Thoracic aorta (tissue), 2 donors: ENCODE measurements at places on chromosomes 6 and 20.

DNA sequence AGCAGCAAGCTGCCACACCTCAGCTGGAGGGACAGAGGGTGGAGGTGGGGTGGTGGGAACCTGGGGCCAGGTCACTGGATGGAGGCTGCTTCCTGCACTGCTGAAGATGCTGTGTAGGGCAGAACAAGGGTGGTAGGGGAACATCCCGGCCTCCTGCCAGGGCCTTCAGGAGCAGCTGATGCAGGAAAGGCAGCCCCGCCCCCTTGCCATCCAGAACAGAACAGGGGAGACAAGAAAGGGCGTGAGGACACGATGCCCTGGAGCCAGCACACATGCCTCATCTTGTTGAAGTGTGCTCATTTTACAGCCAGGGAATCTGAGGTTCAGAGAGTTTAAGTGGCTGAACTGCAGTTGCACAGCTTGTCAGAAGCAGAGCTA lies 43.1 kb upstream of the PHACTR3 start:
- no peak for DNase-seq

DNA sequence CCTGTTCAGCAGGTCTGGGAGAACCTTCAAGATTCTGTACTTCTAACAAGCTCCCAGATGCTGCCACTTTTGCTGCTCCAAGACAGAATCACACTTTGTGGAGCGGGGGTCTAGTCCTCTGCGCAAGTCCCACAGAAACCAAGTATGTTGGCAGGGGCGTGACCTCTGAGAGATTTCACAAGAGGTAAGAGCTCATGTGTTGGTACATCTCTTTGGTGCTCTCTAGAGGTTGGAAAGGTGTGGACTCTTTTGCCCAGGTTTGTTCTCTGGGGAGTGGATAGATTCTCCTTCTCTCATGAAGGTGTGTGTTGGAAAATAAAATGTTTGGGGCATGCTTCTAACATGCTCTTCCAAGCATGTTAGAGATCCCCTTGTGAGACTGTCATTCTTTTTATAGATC lies 340.9 kb upstream of the IRAK1BP1 start:
- DNase-seq: no peak

- no peak for DNase-seq
Observed at GRCh38 chr6:108159981-108160380, 5.8 kb upstream of the NR2E1 start.

GRCh38 chr6:128412680-128413079 lies 107.7 kb downstream of the PTPRK start:
- no peak for DNase-seq

GRCh38 chr6:105191351-105191750 lies 11.5 kb upstream of the POPDC3 start:
- DNase-seq: no peak

GRCh38 chr6:33622456-33623431 lies 1.6 kb downstream of the ITPR3 start:
- DNase-seq: no peak

- no peak for DNase-seq
Observed at GRCh38 chr6:155221086-155221485, 42.7 kb upstream of the CLDN20 start.

DNA sequence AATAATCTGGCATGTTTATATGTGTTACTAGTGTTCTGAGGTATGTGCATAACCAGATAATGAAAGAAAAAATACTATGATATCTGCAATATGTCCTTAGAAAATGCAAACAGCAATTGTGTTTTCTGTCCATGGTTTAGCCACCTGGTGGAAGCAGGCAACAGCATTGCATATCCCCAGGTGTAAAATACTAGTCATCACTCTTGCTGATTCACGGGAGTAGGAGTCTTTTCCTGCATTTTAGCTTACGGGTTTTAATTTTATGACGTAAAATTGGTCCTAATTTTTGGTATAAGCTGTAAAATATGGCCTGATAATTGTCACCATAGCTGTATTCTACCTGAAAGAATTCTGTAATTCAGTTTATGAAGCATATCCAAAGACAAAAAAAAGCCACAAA lies 2.5 kb downstream of the RNF182 start:
- no peak for DNase-seq

DNA sequence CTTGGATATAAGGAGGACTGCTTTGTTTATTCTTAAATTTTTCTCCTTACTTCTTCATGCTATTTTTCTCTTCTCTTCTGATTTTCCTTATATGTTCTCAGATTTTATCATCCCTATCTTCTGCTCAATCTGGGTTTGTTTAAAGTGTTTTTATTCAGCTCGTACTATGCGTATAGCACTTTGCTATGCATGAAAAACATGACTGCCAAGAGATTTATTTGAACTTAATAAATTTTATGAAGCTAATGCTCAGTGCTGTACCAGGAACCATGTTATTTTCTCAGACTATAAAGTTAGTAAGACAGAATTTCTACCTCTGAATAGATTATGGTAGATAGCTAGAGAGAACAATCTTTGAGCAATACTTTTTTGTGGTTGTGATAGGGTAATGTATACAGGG lies 305.9 kb downstream of the LAMA2 start:
- DNase-seq: no peak

DNA sequence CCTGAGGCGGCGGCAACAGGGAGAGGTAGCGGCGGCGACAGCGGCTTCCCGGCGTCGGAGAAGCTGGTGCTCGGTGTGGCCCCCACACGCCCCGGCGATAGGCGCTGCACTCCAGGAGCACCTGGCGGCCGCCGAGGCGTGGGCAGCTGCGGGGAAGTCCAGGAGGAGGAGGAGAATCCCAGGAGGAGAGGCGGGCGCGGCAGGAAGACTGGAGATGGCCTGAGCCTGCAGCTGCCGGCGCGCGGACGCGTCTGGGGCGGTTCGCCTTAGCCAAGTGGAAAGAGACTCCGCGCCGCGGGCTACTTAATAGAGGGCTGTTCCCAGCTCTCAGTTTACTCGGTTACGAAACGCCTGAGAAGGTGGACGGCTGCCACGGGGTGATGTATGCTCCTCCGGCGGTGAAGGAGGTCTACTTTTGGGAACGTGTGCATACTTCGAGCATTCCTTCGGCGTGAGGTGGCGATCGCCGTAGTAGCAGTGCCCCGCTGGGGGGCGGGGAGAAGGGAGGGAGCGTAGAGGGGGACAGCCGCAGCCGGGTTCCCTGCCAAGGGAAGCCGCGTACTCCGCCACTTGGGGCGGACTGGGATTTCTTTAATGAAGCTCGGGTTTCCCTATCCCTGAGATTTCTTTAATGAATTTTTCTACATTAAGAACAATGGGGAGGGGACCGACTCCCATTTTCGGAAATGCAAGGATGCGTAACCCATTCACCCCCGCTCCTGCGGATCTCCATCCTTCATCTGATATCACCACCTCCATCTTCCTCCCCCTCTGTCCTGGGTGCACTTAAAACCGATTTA lies at the start of gene COL12A1:
Gene COL12A1, minus strand, starts transcription at position 278 of the 800 bp plus-strand sequence. CDS start 3,261 bp downstream, outside the sequence.
- DNase-seq: peak; percentile 75

GRCh38 chr20:37274851-37275524 lies 13.4 kb upstream of the GHRH start:
- no peak for DNase-seq

DNA sequence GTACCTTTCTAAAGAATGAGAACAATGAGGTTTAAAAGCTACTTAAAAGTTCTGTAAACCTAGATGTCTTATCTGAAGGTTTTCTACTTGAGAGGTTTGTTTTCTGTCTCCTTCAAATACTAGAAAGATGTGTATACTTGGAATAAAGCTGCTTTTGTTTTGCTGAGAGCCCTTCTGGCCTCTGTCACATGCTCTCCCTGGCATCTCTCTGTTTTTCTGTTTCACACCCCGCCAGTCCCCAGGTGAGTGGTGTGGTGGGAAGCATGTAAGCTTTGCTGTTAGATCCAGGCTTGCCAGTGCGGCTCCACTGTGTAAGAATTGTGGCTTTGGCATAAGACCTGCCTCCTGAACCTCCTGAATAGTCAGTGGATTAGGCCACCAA lies 56.8 kb downstream of the SNX9 start:
- DNase-seq: no peak

DNA sequence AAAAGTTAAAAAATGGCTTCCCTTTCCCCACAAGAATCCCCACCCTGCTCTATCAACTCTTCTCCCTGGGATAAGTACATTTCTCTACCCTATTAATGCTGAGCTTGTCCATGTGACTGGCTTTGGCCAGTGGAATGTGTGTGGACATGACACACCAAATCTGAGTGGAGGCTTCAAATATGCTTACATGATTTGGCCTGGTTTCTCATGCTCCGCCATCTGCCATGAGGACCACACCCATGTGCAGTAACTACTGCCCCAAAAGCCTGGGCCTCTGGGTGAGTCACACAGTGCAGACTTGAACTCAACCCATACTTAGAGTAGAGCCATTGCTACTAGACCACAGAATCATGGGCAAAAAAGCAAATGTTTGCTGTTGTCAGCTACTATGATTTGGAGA lies 65.4 kb downstream of the PRND start:
- DNase-seq: no peak

DNA sequence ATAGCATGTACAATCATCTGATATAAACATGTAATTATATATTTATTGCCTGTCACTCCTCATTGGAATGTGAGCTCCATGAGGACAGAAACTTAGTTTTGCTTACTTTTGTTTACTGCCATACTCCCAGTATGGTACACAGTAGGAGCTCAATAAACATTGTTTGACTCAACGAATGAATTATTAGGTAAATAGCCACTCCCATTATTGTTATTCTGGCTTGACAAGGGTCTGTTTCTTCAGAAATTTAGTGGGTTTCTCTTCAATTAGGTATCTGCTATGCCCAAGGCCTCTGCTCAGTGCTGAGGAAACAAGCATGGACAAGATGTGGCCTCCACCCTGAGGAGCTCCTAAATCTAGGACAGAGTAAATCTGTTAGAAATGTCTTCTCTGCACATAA lies 6.3 kb downstream of the BCL2L1 start:
- DNase-seq: no peak

GRCh38 chr20:19411811-19412210 lies 199.4 kb downstream of the SLC24A3 start:
- DNase-seq: no peak

- DNase-seq: no peak
Observed at GRCh38 chr6:139533171-139533570, 158.7 kb upstream of the CITED2 start.

- no peak for DNase-seq
Observed at GRCh38 chr6:21048047-21048446, 513.8 kb downstream of the CDKAL1 start.

DNA sequence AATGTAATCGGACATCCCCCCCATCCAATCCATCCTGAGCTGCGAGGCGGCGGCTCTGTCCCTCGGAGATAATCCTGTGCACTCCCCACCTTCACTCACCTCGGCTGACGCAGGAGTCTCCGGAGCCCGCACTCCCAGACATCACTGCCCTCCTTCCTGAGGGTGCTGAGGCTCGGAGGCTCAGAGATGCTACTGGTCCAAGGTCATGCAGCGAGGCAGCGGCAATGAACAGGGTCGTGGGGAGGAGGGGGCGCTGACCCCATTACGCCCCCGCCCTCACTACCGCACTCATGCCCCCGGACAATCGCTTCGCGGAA lies 485 bp downstream of the ADISSP start:
- DNase-seq: no peak

DNA sequence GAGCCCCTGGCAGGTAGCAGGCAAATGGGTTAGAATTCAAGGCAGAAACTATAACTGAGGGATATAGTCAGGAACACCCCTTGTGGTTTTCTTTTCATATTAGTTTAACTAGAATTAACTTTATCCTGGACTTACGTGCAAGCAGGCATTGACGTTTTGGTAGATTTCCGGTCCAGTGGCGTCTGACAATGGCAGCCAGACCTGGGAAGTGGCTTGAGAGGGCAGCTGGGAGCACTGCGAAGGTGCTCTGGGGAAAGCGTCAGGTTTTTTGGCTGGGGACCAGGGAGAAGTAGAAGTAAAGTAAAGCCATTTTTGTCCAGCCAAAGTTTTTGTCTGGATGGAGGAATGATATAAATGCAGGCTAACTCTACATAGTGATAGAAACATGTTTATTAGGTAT lies 8.4 kb upstream of the ACSS1 start:
- DNase-seq: no peak

DNA sequence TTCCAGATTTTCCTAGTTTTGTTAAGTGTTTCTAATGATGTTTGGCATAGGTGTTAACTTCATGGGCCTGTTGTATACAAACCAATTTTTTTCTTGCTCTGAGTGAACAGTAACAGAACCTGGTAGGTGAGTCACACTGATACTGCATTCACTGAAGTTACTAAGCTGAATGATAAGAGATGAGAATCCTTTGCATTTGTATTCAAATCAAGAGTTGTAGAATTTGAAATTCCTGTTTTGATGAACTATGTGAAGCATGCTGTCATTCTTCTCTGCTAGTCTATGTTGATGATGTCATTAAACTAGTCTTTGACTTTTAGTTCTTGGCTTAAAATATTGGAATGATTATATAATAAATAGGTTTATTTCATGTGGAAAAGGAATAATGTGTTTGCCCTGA lies 37.9 kb downstream of the PTPRA start:
- DNase-seq: no peak

- DNase-seq: no peak
Observed at GRCh38 chr6:152351110-152351509, 286.1 kb downstream of the SYNE1 start.

DNA sequence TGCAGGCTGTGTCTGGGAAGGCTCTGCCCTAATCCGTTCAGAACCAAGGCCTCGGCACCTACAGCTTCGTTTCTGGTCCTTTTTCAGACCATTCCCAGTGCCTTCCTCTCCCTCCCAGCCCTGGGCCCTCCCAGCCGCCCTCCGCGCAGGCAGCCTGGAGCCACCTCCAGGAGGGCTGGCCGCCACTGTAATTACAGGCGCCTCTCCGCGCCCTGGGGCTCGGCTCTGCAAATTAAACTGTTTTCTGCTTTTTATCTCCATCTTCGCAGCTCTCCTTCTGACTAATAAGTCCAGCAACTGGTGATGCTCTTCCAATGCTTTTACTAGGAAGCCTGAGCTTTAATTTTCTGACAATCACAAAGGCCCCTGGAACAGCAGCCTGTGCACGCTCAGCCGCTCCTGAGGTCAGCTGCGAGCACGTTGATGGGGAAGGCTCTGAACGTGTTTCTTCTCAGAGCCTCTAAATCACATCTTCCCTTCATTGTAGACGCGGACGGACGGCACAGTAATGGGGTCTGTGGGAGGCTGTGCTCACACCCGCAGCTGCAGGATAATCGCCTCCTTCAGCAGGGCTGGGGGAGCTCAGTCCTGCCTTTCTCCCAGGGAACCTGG lies 194.6 kb downstream of the DLL1 start:
- no peak for DNase-seq
